Cardiac septum (tissue), 1 donor: ENCODE measurements at places on chromosomes 1 and 21. TPM values are rescaled to one million over a fixed set of nuclear protein-coding genes. Genes with fewer than 3 reads are reported as not detected.

- no peak for DNase-seq
Measured at GRCh38 chr1:25028907-25029599, 99.0 kb upstream of the RUNX3 start.

- DNase-seq, result no peak
Measured at GRCh38 chr1:55735106-55735505, 519.9 kb upstream of the USP24 start.

Gene FBXO28
- 23.9 TPM for total RNA-seq

DNA sequence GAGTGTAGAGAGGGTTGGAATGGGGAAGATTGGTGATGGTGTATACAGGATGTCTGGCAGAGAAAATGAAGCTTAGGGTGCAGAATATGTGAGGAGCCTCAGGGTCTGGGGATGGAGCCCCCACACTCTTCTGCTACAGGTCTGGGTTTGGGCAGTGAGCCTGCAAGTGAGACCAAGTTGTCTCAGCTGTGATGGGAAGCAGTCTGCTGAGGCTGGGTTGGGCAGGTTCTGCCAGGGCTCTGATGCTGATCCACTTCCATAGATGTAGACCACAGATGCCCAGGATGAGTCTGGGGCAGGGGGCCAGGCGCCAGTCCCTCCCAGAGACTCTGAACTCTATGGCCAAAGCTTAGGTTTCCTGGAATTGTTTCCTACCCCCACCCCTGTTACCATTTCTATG, 516.9 kb downstream of the PTPRU start:
- no peak for DNase-seq

Gene KCNA3
- total RNA-seq, result 0.62 TPM

Gene S100A7A
- total RNA-seq, result not detected
